AG10803 (cell line): ENCODE measurements at places on chromosomes 16 and 17.
A peak's percentile ranks its signal among the peaks of the same experiment; 100 is the strongest.

GRCh38 chr17:42677921-42678781 is 1.4 kb upstream of the PLEKHH3 start:
- DNase-seq, result peak; percentile 89

DNA sequence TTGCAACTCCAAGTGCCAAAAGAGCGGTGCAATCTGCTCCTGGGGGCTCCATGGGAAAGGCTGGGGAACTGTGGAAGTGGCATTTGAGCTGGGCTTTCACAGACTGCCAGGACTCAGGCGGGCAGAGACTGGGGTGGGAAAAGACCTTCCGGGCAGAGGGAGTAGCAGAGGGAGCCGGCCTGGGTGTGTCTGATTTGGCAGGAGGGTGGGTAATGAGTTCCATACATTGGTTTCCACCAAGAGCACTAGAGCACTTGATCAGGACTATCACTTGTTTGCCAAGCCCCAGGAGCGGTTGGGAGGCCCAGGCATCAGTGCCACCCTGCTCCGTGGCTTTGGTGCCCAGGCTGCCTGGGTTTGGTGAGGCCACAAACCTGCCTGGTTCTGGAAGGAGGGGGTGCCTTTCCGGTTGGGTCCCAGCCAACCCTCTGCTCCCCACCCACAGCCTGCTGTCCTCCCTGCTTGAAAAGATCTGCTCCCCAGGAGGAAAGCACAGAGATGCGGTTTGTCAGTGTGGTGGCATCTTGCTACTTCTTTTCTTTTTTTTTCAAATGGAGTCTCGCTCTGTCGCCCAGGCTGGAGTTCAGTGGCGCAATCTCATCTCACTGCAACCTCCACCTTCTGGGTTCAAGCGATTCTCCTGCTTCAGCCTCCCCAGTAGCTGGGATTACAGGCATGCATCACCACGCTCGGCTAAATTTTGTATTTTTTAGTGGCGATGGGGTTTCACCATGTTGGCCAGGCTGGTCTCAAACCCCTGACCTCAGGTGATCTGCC is 3.5 kb upstream of the TRIM47 start:
- DNase-seq, result no peak

GRCh38 chr17:65742403-65743307 is 181.2 kb upstream of the AXIN2 start:
- DNase-seq, result peak; percentile 92

GRCh38 chr16:17416461-17417311 is 54.1 kb downstream of the XYLT1 start:
- peak; percentile 83 for DNase-seq

GRCh38 chr16:74771656-74772315 is 2.8 kb downstream of the FA2H start:
- DNase-seq, result no peak

DNA sequence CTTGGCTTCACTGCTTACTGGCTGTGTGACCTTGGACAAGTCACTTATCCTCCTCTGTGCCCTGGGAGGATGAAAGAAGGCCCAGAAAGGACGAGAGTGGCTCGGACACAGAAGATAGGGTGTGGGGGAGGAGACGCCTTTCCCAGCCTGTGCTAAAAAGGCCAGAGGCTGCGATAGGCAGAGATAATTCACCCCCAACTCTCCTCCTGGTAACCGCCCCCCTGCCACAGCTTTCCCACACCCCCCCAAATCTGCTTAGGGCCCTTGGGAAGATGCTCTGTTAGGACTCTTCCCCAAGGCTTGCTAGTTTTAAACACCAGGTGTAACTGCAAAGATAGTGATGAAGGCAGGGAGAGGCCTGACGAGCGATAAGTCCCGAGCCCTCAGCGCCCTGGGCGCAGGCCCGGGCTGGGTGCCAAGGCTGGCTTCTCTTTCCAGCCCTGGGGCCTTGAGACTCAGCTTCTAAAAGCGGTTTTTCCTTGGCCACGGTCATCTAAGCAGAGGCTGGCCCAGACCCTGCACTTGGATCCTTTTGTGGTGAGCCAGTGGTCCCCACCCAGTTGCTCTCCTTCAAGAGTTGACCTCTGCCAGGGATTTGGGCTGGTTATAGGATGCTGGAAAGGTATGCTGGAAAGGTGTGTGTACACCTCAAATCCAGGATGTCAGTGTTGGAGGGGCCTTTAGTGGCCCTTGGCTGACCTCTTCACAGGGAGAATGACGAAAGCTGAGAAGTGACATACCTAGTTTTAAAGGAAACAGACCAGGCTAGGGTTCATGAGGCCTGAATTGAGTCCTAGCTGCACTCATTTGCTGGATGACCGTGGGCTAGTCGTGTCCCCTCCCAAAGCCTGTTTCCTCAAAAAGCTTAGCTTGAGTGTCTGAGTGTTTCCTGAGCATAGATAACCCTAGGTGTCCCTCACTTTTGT is 3.4 kb upstream of the PPP1R9B start:
- no peak for DNase-seq

- no peak for DNase-seq
Observed at GRCh38 chr17:503449-503700, 150.8 kb upstream of the RPH3AL start.

- DNase-seq, result no peak
Observed at GRCh38 chr16:73998707-73999106, 297.9 kb upstream of the PSMD7 start.

DNA sequence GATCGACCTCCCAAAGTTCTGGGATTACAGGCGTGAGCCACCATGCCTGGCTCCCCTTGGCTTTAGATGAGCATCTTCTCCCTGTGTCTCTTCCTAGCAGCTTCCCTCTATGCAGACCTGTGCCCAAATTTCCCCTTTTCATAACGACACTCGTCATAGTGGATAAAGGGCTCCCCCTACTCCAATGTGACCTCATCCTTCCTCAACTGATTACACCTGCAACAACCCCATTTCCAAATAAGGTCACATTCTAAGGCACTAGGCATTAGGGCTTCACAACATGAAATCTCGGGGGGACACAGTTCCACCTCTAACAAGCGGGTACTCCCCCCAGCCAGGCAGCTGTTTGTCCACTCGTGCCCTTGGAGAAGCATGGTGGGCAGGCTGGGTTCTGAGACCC is 10.3 kb downstream of the KIF19 start:
- no peak for DNase-seq
